Stimulated activated CD4-positive, alpha-beta T cell treated with anti-CD3 and anti-CD28 coated beads, Interleukin-1b, Interleukin-23, amount 100 ng/mL, for 48 hours (primary cell): ENCODE measurements at places on chromosomes 16 and 17.

GRCh38 chr17:35167666-35168065 lies 20.0 kb downstream of the UNC45B start:
- no peak for DNase-seq

GRCh38 chr16:85377388-85378144 lies 235.6 kb upstream of the GSE1 start:
- DNase-seq = no peak

GRCh38 chr16:71473891-71474290 lies 11.8 kb upstream of the ZNF23 start:
- DNase-seq = no peak

GRCh38 chr16:17287166-17287800 lies 183.5 kb downstream of the XYLT1 start:
- DNase-seq = no peak

- DNase-seq = no peak
Observed at GRCh38 chr16:71359431-71359830, 908 bp downstream of the CALB2 start.

DNA sequence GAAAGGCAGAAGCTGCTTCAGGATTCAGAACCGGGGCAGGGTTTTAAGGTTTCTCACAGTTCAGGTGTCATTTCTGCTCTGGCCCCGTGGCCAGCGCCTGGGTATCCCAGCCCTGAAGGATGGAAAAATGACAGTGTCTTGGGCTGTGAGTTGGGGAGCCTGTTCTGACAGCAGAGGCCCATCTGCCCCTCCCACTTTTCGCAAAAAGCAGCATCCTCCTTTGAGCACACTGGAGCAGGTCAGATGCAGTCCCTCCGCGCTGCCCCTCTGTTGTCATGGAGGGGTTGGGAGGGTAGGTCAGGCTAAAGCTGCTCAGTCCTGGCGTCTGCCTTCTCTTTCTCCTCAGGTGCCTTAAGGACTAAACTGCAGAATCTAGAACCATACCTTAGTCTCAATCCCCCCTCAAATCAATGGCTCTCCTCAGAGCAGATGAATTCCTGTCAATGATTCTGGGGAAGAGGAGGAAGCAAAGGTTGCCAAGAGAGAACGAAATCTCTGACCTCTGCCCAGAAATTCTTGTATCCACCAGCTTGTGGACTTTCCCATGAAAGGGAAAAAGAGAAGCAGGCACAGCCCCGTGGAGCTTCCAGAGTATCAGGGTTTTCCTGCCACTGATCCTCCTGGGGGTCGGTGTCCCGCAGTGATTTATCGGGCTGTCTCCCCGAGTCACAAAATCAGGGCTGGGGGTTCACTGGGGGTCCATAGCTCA lies 7.3 kb downstream of the NEUROD2 start:
- DNase-seq = no peak

DNA sequence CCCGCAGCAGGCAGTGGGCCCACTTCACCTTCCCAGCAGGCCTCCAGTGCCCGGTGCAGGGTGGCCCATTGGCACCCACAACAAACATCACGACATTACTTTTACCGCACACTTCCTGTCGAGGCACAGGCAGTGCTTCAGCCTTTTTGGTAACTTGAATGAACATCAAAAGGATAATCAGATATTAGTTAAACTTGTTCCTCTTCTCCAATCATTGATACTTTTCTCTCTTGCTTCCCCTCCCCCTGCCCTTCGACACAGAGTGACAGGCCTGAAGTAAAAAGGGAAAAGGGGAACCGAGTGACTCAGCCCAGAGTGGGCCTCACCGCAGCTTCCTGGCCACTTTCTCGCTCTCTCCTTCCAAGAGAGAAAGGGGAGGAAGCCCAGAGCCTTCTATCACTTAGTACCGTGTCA lies 507.0 kb downstream of the MAF start:
- peak; percentile 45 for DNase-seq

DNA sequence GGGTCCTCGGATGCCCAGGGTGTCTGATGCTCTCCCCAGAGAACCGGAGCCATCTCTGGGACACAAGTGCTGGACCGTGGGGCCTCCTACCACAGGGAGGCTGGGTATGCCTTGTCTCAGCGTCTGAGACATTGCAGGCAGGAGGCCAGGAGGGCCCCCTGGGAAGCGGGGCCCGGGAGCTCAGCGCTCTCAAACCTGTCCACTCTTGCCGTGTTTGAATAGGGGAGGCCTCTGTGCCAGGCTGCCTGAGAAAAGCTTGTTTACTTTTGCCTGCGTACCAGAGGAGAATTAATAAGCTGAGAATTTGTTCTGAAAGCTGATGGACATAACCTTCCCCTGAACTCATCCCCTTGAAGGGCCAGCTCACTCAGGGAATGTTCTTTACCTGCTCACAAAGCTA lies 163.8 kb downstream of the NTN1 start:
- DNase-seq = no peak

DNA sequence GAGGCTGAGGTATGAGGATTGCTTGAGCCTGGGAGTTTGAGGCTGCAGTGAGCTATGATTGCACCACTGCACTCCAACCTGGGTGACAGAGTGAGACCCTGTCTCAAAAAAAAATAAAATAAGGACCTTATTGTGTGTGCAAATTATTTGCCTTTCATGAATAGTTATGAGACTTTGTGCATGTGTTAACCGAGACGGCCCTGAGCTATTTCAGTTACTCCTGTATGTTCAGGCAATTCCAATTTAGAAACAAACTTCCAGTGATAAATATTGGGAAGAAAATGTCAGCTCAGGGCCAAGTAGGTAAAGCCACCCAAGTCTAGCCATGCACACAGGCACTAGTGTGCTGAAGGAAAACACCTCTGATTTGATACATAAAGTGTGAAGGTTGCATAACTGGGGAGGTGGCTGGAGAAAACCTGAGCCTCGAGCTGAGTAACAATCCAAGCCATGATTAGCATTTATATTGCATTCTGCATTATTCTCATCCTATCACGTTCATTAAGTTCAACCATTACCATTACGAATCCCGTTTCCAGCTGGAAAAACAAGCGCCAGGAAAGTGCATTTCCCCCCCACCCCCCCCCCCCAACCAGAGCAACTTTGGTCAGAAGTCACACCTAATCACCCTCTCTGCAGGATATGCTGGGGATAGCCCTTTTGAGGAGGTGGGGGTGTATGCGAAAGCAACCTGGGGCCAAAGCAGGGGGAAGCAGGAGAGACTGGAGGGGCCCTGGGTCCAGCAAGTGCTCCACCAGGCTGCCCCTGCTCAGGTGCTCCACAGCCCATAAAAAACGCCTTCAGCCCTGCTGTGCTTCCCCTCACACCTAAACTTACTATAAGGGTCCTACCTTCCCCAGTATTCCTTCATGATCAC lies 18.6 kb upstream of the ENDOV start:
- no peak for DNase-seq

DNA sequence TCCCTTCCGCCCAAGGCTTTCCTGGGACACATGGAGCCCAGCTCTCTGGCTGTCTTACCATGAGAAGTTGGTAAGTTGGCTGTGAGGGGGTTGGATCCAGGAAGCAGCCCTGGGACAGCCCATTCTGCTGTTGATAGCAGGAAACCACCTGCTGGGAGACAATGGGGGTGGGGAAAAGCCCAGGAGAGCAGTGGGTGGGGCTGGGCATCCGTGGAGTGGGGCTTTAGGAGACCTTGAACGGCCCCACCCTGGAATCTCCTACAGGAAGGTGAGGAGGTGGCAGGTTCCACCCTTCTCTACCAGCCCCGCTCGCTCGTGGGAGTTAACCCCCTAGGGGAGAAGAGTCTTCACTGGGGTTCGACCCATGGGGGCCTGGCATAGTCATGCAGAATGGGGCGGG lies 5.8 kb downstream of the TMEM92 start:
- DNase-seq = no peak

DNA sequence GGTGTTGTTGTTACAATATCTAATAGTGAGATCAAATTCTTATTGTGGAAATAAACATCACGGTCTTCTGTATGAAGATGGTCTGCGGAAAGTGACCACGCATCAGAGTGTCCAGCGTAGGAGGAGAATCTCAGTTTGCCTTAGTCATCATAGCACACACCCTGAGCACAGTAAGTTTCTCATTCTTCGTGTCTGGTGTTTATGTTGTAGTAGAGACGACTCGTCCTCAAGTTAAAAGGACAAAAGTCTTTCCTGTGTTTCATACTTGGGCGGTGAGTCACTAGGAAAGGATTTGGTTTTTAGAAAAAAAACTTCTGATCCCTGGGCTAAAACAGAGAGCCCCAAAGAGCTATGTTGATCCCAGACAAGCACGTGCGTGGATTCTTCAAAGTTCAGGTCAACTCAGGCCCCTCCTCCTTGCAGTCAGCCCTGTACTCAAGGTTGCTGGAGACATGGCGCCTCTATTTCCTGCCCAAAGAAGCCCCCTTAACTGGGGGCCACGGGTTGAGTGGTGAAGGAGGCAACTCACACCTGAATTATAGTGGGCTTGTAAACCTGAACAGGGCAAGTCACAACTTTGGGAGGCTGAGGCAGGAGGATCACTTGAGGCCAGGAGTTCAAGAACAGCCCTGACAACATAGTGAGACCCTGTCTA lies 170.4 kb downstream of the ZFHX3 start:
- no peak for DNase-seq

- no peak for DNase-seq
Observed at GRCh38 chr17:79673517-79673916, 57.2 kb upstream of the ENPP7 start.

- peak; percentile 41 for DNase-seq
Observed at GRCh38 chr17:43880420-43880991, 26.8 kb downstream of the MPP2 start.

GRCh38 chr16:67464565-67464964 lies 16.4 kb downstream of the ATP6V0D1 start:
- DNase-seq = no peak

GRCh38 chr17:9173386-9173983 lies 152.2 kb downstream of the NTN1 start:
- DNase-seq = no peak

DNA sequence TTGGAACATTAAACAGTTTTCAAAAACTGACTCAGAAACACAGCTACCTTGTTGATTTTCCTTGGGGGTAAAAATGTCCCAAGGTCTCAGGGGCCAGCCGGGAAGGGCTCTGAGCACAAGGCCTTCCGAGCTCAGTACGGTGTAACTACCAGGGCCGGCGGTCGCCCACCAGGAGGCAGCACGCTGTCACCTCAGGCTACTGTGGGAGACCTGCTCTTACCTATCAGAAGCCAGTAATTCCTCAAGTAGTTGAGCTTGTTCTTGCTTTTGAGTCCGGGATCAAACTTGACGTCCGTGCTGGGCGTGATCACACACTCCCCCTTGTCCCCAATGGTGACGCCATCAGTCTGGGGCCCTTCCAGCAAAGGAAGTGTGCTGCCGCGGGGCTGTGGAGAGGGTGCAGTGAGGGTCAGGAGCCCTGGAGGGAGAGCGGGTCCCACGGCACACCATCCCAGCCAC lies 43.4 kb upstream of the ICAM2 start:
- peak; percentile 60 for DNase-seq

- DNase-seq = peak; percentile 69
Observed at GRCh38 chr17:16027708-16028584, 28.3 kb downstream of the TTC19 start.

DNA sequence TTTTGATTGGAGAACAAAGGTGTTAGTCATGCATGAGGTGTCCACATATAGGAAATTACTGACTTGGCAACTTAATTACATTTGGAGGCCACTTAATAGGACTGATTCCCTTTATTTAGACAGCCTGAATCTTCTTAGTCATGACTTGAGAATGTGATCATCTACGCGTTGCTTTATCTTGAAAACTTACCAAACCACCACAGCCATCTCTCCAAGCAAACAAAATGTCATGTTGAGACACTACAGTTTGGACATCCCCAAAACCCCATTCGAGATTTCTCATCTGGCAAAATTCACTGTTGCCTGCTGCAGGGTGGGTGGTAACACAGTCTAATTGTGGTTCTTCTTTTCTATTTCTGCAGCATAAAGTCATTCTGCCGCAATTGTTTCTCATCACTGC lies 176.5 kb upstream of the CDH5 start:
- DNase-seq = no peak

DNA sequence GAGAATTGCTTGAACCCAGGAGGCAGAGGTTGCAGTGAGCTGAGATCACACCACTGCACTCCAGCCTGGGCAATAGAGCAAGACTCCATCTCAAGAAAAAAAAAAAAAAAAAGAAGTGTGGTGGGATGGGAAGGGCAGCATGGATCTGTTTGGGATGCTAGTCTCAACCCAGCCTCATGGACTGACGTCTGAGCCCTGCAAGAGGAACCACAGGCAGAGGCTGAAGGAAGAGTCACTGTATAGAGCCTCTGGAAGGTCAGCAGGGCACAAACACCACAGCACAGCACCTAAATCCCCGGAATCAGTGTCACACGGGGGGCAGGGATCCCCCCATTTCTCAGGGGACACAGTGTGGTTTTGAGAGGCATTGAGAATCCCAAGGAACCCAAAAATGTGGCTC lies 10.9 kb upstream of the CXCL16 start:
- DNase-seq = no peak

GRCh38 chr17:71085238-71086033 lies 916.1 kb downstream of the KCNJ2 start:
- no peak for DNase-seq

DNA sequence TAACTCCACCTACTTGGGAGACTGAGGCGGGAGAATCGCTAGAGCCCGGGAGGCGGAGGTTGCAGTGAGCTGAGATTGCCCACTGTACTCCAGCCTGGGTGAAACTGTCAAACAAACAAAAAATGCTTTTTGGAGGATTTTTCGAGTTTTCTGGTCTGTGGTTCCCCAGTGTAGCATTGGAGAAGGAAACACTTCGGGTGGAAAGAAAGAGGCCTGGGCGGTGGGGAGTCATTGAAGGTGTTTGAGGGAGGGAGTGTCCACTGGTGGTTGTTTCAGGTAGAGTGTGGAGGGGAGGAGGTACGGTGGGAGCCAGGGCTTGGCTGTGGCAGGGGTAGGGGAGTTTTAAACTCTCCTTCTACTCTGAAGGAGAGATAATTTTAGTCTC lies 1.2 kb downstream of the RNF213 start:
- DNase-seq = no peak

GRCh38 chr17:16342979-16343378 lies 10.3 kb downstream of the CENPV start:
- no peak for DNase-seq

GRCh38 chr16:31143694-31144148 lies 6.1 kb downstream of the PRSS36 start:
- DNase-seq = no peak

- no peak for DNase-seq
Observed at GRCh38 chr16:10616419-10616755, 36.0 kb upstream of the EMP2 start.

DNA sequence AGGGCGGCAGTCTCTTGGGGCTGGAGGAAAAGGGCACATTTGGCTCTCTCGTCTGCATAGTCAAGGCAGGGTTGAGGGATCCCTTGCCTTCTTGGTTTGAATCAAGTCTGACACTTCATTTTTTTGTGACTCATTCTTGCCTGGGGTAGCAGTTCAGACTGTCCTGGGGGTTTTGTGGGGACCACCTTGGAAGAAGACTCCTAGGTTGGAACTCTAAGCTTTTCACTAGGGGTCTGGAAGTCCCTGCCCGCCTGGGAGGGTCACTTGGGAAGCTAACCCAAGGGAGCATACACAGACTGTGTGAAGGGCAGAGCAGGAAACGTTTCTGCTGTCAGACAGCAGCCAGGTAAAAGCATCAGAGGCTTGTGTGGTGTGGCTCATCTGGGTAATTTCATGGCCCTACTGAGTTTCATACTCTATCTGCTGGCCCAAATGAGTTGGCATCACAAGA lies 11.3 kb downstream of the YPEL2 start:
- DNase-seq = peak; percentile 28
